ENCODE measurements at places on chromosomes 1 and 21. TPM values are rescaled to one million over a fixed set of nuclear protein-coding genes. Genes with fewer than 3 reads are reported as not detected.
A peak's percentile ranks its signal among the peaks of the same experiment; 100 is the strongest.

DNA sequence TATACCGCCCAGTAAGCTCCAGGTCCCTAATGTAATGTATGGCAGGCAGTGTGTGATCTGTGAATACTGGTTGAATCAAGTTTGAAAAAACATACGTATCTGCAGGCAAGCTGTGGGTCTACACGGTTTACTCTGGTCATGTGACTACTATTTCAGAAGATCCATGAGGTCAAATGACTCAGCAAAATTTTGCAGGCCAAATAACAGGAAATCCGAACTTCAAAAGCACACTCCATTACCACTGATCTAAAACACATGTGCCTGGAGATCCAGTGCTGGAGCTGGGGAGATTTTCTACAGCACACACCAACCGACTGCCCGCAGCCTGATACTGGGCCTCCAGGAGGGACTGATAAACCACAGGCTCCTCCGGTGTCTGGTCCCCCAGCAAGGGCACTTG, 64.5 kb upstream of the SLC44A3 start:
- H3K27ac ChIP-seq: no peak overlapping the region
- DNase-seq: no peak
- no peak overlapping the region for H3K4me3 ChIP-seq
- peaks cover 8% of the 10 kb centered on the region for H3K4me1 ChIP-seq
- peaks cover 12% of the 10 kb centered on the region for H3K27me3 ChIP-seq

Gene BGLAP
- 2.7 TPM for total RNA-seq

Gene DIRAS3
- total RNA-seq: not detected

GRCh38 chr1:12106153-12106552, 43.0 kb downstream of the TNFRSF8 start:
- peaks cover 42% of the 10 kb centered on the region for H3K36me3 ChIP-seq
- peak overlapping the region; percentile 45 for H3K27ac ChIP-seq
- no peaks in the 10 kb centered on the region for H3K27me3 ChIP-seq
- no peak for DNase-seq
- peaks cover 25% of the 10 kb centered on the region for H3K4me1 ChIP-seq
- no peak overlapping the region for H3K4me3 ChIP-seq

Gene LCE1D
- total RNA-seq: not detected

Gene PRR9
- total RNA-seq: not detected

- no peak for DNase-seq
- no peaks in the 10 kb centered on the region for H3K4me1 ChIP-seq
- no peaks in the 10 kb centered on the region for H3K27me3 ChIP-seq
- H3K36me3 ChIP-seq: no peaks in the 10 kb centered on the region
- H3K4me3 ChIP-seq: no peak overlapping the region
Measured at GRCh38 chr1:79945391-79945790, 938.9 kb upstream of the ADGRL4 start.

- no peak for DNase-seq
- H3K27me3 ChIP-seq: no peaks in the 10 kb centered on the region
- no peak overlapping the region for H3K4me3 ChIP-seq
Measured at GRCh38 chr21:28018741-28019669, 973.7 kb downstream of the LTN1 start.

Measured in activated CD4-positive, alpha-beta memory T cell treated with anti-CD3 and anti-CD28 coated beads, Interleukin-2, amount 10 ng/mL, durations not matched to agents 7 days and 5 days (primary cell).